Right ventricle myocardium inferior (tissue), 1 donor: ENCODE measurements at places on chromosomes 7 and 10. TPM values are rescaled to one million over a fixed set of nuclear protein-coding genes. Genes with fewer than 3 reads are reported as not detected.

GRCh38 chr10:91010952-91011351, 90.1 kb upstream of the ANKRD1 start:
- DNase-seq = no peak

TAS2R41 gene
- not detected for total RNA-seq

- DNase-seq = no peak
These were observed 6.1 kb upstream of the PKD1L1 start for GRCh38 chr7:47954231-47954911.

GRCh38 chr10:110667620-110668343, 23.6 kb downstream of the RBM20 start:
- DNase-seq = no peak

DNA sequence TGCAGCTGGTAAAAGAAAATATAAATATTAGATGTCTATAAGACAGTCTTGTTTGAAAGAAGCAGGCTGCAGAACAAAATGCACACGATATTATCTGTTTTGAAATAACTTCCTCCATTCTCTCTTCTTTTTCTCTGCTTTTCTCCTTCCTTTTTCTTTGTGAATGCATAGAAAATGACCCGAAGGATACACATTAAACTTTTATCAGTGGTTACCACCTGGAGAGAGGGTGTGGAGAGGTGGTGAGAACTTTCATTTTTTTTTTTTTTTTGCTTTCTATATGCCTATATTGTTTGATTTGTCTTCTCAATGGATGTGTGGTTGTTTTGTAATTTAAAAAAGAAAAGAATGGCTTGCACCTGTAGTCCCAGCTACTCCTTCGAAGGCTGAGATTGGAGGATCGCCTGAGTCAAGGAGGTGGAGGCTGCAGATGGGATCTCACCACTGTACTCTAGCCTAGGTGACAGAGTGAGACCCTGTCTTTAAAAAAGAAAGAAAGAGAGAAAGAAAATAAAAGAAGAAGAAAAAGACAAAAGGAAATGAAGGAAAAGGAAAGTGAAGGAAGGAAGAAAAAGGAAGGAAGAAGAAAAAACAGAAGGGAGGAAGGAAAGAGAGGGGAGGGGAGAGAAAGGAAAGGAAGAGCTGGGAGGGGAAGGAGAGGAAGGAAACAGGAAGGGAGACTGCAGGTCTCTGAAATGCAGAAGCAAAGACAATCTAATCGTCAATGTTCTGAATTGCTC, 64.4 kb downstream of the SAMD9 start:
- no peak for DNase-seq

DNA sequence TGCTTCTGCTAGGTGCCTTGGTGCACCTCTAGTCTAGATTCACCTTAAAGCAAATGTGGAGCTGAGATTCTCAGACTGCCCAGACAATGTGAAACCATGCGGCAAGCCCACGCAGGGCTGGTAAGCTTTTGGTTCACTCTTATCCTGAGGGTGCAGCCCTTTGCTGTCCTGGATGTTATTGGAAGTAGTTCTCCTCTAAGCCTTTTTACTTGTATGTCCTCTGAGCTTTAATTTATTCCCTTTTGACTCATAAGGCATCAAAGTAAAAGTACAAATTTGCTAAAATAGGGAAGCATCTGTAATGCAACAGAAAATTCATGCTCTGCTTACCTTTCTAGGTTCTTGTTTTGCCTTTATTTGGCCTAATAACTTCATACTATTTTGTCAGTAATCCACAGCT, 186.8 kb downstream of the MACC1 start:
- no peak for DNase-seq

- DNase-seq = no peak
These were observed 34.6 kb downstream of the BAZ1B start for GRCh38 chr7:73487486-73487885.

GRCh38 chr7:33195264-33195663, 65.9 kb downstream of the BBS9 start:
- no peak for DNase-seq

GRCh38 chr10:6006991-6007390, 29.6 kb upstream of the IL15RA start:
- DNase-seq = no peak

- no peak for DNase-seq
These were observed 216.1 kb upstream of the PRPS1L1 start for GRCh38 chr7:18243731-18244130.

- DNase-seq = peak; percentile 71
These were observed 79.7 kb downstream of the UNCX start for GRCh38 chr7:1312136-1313070.

CYP2C18 gene
- not detected for total RNA-seq

DNA sequence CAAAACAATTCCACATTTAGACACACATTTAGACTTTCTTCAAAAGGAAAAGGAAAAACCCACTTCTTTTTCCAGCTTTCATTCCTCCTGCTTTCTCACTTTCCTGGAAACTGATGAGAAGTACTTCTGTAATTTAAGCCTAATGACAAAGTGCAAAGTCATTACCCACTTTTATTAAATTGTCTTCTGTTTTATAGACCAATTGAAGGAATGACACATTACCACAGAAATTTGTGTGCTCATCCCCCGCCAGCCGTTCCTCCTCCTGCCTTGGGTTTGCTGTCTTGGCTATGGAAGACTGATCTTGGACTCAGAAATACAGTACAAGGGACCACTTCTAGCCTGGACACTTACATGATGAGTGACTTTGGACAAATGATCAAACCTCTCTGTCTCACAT, 717.8 kb downstream of the SORCS3 start:
- no peak for DNase-seq

DNA sequence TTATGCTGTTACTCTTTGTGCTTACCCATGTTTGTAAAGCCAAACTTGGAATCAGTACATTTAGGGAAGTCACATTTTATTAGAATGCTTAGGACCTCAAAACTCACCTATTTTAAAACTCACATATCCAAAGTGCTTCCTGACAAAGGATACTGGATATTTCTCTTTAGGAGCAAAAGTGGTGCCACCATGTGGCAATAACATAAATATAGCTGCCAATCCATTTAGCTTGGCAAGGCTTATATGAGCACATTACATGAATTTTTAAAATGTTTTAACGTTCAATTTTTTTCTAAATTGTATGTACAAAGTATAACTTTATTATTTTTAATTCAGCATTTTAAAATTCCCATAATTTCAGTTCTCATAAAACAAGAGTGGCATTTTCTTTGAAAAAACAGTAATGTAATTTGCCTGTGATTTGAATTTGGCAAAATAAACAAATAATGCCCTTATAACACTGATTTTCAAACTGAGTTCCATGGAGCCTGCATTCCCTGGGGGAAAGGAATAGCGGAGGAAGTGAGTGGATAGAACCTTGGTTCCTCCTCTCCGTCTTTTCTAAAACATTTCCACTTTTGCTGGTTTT, 75.4 kb downstream of the HDAC9 start:
- no peak for DNase-seq

ADAMTS14 gene
- 0.43 TPM for total RNA-seq

PDK4 gene
- 431 TPM for total RNA-seq

DNA sequence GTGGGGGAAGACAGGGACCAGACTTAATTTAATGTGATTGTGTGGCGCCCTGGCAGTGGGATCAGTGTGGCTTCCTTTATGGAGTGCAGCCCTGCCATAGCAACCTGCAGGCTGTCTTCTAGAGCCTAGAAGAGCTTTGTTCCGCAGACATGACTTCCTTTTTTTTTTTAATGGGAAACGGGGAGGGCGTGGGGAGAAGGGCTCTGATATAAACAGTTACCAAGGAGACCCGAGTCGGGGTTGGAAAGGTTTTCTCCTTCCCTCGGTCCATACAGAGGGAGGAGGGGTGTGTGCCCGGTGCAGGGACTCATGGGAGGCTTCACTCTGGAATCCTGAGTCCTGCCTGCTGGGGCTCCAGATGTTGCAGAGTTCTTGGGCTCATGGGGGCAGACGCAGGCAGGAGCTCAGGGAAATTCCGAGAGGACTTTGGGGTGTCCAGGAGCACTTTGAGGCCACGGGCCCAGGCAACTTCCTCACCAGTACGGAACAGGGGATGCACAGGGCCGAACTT, 26.9 kb downstream of the TMEM120A start:
- peak; percentile 67 for DNase-seq

RPA3 gene
- 26.8 TPM for total RNA-seq

C7orf57 gene
- not detected for total RNA-seq

LRRC17 gene
- 2.1 TPM for total RNA-seq

DNA sequence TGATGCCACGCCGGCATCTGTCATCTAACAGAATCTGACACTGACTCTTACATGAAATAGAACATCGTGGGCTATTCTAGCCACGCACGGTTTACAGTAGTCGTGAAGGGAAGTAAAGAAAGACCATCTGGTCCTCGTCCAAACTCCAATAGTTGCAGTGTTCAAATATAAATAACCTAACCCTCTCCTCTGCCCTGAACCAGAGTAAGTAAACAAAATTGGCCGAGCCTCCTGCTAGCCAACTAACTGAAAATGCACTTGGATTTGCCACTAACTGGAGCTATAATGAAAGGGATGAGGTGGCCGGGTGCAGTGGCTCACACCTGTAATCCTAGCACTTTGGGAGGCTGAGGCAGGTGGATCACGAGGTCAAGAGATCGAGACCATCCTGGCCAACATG, 29.5 kb upstream of the ZC3HAV1L start:
- DNase-seq = no peak

DNA sequence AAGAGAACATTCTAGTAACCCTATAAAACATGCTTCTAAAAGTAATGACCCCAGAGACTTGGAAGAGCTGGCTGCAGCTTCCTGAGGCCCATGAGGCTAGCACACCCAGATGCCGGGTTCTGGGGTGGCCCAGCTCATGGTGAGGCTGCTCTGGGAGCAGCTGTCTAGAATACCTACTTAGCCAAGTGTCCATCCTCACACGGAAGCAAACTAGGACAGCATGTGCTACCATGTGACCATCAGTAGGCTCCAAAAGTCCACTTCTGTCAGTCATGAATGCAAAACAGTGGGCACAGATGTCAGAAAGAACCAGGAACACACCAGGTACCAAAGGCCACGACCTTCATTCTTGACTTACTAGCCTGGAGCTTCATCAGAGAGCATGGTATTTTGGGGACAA, 32.4 kb downstream of the CTBP2 start:
- no peak for DNase-seq

DNA sequence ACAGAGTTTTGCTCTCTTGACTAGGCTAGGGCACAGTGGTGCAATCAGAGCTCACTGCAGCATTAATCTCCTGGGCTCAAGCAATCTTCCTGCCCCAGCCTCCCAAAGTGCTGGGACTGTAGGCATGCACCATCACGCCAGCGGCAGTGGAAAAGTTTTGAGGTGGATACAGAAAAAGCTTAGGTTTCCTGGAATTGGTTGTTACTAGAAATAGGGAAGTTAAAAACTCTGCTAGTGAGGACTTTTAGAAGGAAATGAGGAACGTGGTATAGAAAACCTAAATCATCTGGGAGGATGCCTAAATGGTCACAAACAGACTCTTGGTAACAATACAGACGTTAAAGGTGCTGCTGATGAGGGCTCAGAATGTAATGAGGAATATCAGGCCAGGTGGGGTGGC, 10.9 kb upstream of the SNX8 start:
- DNase-seq = no peak
